ENCODE measurements at places on chromosomes 3 and 15.

- no peak for DNase-seq
- H3K27ac ChIP-seq = no peak overlapping the region
- no peaks in the 10 kb centered on the region for H3K4me1 ChIP-seq
- no peaks in the 10 kb centered on the region for H3K36me3 ChIP-seq
Measured at GRCh38 chr3:189393598-189393997, 221.8 kb downstream of the TPRG1 start.

DNA sequence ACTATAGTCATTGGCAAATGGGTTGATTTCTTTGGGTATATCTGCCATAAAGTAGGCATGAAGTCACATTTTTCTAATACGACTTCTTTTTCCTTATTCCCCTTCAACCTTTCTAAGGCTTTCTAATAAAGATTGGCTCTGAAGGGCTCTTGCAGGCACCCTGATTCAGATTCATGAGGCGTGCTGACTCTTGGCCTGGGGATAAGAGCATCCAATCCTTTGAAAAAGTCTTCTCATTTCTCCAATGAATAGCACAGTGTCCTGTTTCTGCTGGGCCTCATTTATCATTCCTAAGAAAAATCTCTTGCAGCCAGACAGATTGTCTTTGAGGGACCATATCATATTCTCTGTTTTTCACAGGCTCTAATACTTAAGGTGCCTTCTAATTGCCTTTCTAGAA is 32.3 kb upstream of the BNIP2 start:
- no peaks in the 10 kb centered on the region for H3K4me1 ChIP-seq
- H3K36me3 ChIP-seq = no peaks in the 10 kb centered on the region
- DNase-seq = no peak
- H3K27me3 ChIP-seq = peaks cover 5% of the 10 kb centered on the region
- no peak overlapping the region for H3K27ac ChIP-seq

- no peak overlapping the region for H3K27ac ChIP-seq
- H3K27me3 ChIP-seq = no peaks in the 10 kb centered on the region
- H3K4me3 ChIP-seq = no peak overlapping the region
- no peaks in the 10 kb centered on the region for H3K36me3 ChIP-seq
- DNase-seq = no peak
Measured at GRCh38 chr3:186998937-186999368, 68.6 kb downstream of the ST6GAL1 start.

DNA sequence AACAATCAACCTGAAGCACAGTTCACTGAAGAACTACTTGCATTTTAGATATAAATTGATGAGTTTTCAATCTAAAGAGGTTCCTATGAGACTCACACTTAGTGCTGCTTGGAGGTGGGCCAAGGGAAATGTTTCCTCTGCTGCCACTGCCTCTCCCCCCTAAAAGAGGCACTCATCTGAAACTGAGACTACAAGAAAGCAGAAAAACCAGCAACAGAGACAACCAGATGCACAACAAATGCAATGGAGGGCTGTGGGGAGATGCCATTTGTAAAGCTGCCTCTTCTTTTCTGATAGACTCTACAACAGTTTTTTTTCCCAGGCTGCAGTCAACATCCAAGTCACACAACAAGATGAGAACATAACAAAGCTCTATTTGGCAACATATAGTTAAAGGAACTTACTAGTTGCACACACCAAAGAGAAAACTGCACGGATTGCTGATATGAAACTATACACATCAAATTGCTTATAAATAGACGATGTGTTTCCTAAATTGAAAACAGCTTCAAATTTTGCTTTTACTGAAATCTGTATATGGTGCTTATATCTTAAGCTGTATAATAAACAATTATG is 11.0 kb downstream of the TSPAN3 start:
- no peak for DNase-seq
- no peak overlapping the region for H3K27ac ChIP-seq
- no peak overlapping the region for H3K4me3 ChIP-seq
- no peaks in the 10 kb centered on the region for H3K27me3 ChIP-seq
- no peaks in the 10 kb centered on the region for H3K36me3 ChIP-seq

GRCh38 chr15:27479296-27480140 is 508.5 kb downstream of the GABRG3 start:
- DNase-seq = peak; percentile 90
- no peaks in the 10 kb centered on the region for H3K4me1 ChIP-seq
- H3K27me3 ChIP-seq = no peaks in the 10 kb centered on the region
- no peak overlapping the region for H3K4me3 ChIP-seq

DNA sequence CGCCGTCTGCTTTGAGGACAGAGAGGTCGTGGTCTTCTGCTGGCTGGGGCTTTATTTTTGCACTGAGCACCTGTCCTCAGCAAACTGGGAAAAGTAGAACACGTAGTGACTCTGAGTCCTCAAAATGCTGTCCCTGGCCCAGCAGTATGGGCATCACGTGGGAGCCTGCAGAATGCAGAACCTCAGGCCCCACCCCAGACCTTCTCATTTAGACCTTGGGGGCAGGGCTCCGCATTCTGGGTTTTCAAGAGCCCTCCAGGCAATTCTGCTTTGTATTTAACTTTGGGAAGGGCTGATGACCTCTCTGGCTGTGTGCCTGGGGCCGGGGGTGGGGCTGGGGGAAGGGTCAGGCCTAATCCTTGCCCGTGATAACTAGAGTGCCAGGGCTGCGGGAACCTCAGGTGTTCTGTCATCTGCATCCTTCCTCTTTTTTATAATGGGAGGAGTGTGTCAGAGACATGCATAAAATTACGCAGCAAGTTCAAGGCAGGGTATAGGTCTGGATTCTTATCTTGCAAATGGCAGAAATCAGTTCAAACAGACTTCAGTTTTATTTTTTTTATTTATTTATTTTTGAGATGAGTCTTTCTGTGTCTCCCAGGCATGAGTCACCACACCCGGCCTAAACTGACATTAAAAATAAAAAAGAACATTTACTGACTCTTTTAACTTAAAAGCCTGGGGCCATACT is 11.1 kb downstream of the SLC6A6 start:
- no peak for DNase-seq
- no peaks in the 10 kb centered on the region for H3K27me3 ChIP-seq

- H3K4me1 ChIP-seq = no peaks in the 10 kb centered on the region
- no peaks in the 10 kb centered on the region for H3K27me3 ChIP-seq
- H3K36me3 ChIP-seq = no peaks in the 10 kb centered on the region
- no peak for DNase-seq
- no peak overlapping the region for H3K4me3 ChIP-seq
Measured at GRCh38 chr3:44248152-44248551, 6.5 kb downstream of the TOPAZ1 start.
